ENCODE measurements at places on chromosomes 1 and 21.

GRCh38 chr1:177857285-177857684 is 112.6 kb downstream of the SEC16B start:
- no peak for DNase-seq

GRCh38 chr1:84939151-84939550 is 46.1 kb upstream of the LPAR3 start:
- DNase-seq: no peak

- no peak for DNase-seq
Observed at GRCh38 chr1:161199506-161200139, 769 bp upstream of the ADAMTS4 start.

- DNase-seq: no peak
Observed at GRCh38 chr1:17635811-17636210, 96.3 kb downstream of the ARHGEF10L start.

GRCh38 chr1:116436611-116436970 is 63.5 kb downstream of the ATP1A1 start:
- DNase-seq: no peak
